D721Med (cell line): ENCODE measurements at places on chromosomes 2 and 18.

DNA sequence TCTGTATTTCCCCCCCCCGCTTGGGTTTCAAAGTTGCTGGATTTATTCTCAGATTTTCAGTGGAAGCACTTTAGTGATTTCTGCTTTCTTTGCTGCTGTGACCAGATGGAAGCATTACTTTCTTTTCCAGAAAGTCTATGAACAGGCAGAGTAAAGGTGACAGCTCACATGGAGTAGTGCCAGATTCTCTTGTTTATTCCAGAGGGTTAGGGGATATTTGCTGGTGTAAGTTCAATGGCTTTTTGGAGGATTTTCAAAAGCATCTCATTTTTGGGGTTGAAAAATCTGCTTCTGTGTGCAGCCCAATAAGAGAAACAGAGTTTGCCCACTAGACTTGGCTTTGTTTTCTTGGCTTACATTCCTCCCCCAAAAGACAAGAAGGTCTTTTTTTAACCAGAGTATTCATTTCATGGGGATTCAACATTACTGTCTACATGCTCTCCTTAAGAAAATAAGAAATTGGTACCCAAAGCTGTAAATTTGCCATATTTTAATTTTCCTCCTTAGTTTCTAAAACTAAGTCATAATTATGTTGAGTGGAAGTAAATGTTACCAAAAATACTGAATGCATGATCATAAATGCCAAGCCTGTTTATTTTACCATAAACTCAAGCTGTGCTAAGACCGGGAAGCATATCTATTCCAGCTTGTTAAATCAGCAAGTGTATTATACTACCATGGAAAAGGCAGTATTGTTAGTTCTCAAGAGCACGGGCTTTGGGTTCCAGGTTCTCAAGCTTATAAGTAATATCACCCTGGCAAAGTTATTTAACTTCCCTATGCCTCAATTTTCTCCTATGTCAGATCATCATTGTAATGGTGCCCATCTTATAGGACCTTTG, 557.2 kb downstream of the CPS1 start:
- no peak for DNase-seq

- DNase-seq = no peak
Measured at GRCh38 chr2:200637901-200638300, 52.1 kb downstream of the AOX1 start.

GRCh38 chr2:217743407-217743806, 259.4 kb downstream of the TNS1 start:
- no peak for DNase-seq

DNA sequence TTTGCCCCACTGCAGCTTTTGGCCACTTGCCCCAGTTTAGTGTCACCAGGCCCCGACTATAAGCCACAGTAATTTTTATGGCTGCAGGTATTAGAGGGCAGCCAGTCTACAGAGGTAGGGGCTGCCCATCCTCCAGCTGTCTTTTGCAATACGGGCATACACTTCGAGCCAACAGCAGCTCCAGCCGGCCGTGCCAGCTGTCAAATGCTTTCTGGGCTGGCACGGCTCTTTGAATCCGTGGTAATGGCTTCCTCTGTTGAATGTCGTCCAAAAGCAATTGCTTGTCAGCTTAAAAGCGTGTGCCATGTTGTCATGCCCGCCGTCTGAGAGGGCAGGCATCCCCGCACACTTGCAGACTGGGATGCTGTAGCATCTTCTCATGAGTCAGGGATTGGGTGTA, 41.3 kb downstream of the BCL2L11 start:
- no peak for DNase-seq

DNA sequence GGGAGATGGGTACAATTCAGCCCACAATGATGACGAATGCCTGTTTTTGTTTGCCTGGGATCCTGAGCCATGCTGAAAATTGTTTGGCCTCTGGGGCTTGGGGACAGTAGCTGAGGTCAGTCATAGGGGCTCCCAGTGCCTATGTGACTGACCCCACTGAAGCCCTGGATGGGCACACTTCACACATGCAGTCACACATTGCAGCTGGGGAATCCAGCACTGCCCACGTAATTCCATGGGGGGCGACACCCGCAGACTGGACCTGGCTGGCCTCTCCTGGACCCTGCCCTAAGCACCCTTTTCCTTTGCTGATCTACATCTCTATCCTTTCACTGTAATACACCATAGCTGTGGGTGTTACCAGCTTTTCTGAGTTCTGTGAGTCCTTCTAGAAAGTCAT, 295.2 kb upstream of the HS6ST1 start:
- DNase-seq = no peak

GRCh38 chr2:10963155-10963554, 51.4 kb downstream of the KCNF1 start:
- no peak for DNase-seq

DNA sequence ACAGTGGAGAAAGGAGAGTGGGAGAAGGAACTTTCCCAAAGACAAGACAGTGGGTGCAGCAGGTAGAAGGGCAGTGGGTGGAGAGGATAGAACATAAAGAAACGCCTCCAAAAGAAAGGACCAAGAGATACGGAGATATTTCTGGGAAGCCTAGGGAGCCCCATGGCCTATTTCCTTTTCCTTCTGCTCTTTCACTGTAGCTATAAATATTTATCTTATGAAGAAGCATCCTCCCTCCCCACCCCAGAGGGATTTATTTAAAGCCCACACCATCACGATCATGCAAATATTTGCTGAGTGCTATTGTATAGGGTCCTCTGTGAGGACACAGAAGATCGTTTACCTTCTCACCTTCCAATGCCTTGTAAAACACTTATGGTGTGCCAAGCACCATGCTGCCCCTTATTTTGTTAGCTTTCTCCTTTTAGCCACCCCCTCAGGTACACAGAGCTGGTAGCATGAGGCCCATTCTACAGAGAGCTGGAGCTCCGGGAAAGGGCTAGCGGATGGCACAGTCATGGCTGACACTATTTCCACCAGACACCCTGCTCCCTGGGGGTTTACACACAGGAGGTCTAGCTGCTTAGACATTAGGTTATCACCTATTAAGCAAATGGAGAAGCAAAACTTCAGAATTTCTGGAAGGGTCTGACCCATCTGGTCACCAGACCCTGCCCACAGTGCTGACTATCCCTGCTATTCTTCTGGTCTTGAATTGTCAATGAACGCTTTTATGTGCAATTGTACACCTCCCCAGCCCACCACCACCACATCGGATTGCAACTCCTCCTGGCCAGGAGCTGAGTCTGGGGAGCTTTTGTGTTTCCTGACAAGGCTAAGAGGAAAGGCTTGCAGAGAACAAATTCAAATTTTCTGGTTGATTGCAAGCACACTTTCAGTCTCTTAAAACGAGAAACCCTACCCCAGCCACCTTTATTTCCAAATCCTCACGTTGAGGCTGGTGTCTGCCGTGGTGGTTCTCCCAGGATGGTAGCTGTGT, 91.8 kb upstream of the KLF7 start:
- DNase-seq = no peak

GRCh38 chr2:59691518-59692190, 861.8 kb downstream of the BCL11A start:
- no peak for DNase-seq

DNA sequence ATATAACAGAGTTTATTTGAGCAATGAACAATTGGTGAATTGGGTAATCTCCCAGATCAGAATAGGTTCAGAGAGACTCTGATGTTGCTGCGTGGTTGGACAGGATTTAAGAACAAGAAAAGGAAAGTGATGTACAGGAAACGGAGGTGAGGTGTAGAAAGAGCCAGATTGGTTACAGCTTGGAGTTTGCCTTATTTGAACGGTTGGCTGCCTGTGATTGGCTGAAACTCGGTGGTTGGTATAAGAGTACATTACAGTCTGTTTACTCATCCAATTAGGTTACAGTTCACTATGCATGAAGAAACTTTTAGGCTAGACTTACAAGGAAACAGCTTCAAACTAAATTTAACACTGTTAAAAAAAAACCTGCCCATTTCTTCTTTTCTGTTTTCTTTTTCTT, 68.0 kb upstream of the CABLES1 start:
- DNase-seq = no peak

DNA sequence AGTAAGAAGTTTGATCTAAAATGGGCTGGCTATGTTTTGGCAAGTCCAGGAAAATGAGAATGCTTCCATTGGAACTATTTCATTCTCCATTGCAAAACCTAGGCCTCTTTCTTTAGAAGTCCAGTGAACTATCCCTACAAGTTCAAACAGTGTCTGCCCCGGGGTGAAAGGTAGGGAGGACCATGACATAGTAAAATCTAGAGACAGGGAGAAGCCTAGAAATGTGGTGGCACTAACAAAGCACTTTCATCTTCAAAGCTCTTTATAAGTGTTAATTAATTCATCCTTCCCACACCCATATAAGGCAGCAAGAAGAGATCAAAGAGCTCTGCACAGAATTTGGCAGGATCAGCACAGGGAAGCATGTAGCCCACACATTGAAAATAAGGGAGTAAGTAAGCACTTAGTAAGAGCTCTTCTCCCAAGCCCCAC, 214.5 kb downstream of the IRS1 start:
- no peak for DNase-seq

DNA sequence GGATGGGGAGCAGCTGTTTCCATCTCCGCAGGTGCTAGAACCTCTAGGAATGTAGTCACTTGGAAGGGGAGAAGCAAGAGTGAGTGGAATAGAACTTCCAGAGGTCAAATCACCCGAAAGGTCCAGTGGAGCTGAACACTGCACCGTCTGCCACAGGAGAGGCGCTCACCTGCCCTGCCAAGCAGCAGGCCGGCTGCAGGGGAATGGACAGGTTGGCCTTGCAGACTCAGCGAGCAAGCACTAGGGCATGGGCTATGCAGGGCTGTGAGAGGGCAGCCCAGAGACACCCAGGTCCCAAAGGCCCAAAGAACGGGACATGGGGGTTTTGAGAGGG, 214.2 kb downstream of the TNS1 start:
- DNase-seq = no peak

DNA sequence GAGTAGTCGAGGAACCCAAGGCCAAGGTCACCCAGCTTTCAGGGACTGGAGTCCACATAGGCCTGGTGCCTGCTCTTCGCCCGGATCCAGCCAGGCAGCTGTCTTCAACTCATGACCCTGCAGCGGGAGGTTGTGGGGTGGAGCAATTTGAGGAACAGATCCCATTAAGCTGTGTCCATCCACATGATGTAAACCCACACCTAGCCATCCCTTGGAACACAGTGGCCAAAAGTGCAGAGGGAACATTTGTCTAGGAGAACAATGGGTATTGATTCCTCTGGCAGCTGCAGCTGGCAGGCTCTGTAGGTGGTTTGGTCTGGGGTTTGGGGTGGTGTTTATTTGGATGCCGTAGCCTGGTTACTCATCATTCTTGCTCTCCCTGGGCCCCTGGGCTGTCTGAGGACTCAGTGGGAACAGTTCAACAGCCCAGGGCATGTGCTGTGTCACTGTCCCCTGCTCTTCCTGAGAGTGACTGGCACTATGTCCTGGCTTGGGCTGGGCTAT, 99.4 kb downstream of the TFCP2L1 start:
- DNase-seq = no peak

DNA sequence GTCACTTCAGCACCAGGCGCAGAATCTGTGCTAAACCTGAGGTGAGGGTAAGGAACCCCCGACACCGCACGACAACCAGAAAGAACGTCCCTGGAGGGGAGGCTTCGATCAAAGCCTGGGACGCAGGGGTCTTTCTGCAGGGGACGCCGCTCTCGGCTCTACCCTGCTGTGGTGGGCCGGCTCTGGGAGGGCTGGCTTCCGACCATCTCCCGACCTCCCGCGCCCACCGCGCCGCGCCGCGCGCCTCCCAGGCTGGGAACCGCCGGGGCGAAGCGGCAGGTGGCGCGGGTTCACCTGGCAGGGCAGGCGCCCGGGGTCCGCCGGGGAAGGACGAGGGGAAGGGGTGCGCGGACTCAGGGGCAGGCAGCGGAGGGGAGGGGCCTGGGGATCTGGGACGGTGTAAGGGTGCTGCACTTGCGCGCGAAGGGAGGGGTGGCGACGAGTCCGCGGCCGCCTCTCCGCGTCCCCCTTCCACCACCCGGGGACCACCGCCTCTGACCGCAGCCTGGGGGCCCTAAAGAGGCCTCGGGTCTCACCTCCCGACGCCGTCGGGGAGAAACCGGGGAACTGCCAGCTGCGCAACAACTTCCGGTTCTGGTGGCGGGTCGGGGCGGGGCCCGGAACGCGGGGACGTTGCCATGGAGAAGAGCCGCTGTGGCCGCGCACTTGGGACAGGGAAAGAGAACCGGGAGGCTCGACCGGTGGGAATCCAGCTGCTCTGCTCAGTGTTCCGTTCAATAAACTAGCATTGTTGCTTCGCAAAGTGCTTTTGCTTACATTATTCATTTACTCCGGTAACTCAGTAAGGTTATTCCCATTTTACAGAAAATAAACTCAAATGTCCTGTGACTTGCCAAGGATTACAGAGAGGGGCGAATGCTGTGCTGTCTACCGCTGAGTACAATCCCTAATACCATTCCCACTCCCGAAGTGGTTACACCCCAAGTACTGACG, at the start of gene ZNF396:
Gene ZNF396 (minus strand): TSS at position 596 of the 954 bp plus-strand sequence. CDS start 3,045 bp downstream, outside the sequence.
- peak; percentile 80 for DNase-seq

GRCh38 chr2:195419033-195419432, 238.0 kb upstream of the SLC39A10 start:
- no peak for DNase-seq

DNA sequence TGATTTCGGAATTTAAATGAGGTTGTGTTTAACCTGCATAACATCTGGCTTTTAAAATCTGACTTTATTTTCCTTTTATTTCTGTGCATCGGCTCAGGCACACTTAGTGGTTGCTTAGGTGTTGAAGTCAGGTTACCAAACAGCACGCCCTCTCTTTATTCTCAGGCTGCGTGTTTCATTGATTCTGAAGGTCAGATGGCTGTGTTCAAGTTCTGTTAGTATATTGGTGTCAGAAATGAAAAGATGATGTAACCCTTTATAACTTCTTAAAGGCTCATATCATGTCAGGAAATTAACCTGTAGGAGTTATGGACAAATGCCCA, 246.5 kb downstream of the LDLRAD4 start:
- DNase-seq = no peak

GRCh38 chr18:4293337-4293736, 161.8 kb downstream of the DLGAP1 start:
- no peak for DNase-seq

- no peak for DNase-seq
Measured at GRCh38 chr2:231820786-231821303, 34.6 kb downstream of the COPS7B start.

DNA sequence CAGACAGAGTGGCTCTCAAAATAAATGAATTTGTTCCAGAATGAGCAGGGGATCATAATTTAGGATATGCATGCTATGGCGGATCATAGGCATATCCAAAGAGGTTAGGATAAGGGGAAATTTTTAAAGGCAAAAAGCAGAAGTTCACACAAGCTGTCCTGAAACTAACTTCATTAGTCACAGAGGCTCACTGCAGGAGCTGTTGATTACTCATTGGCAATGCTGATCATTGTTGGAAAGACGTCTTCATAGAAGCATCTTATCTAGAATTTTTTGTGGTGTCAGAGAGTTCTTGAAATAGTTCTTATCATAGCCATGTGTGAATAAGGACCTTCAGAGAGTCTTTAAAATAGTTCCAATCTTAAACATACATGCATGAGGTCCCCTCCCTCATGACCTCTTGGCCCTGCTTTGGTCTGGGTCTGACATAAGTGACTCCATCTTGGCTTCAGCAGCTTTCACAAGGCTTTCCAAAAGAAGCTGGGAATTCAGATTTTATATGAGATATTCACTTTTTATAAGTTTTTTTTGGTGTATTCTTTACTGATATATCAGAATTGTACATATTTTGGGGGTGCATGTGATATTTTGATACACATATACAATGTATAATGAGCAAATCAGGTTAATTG, 7.5 kb upstream of the CCDC195 start:
- no peak for DNase-seq
